Esophagus squamous epithelium (tissue), 5 donors: ENCODE measurements at places on chromosomes 5 and 9. TPM values are rescaled to one million over a fixed set of nuclear protein-coding genes. Genes with fewer than 3 reads are reported as not detected.

Gene TMEM38B
- 3.5 TPM for total RNA-seq

Gene CTXN3
- total RNA-seq = not detected

Gene NUTM2G
- not detected for total RNA-seq

Gene LECT2
- not detected for total RNA-seq

Gene GPR150
- not detected for total RNA-seq

GRCh38 chr5:53373451-53374158 lies 106.8 kb upstream of the FST start:
- no peak for DNase-seq

DNA sequence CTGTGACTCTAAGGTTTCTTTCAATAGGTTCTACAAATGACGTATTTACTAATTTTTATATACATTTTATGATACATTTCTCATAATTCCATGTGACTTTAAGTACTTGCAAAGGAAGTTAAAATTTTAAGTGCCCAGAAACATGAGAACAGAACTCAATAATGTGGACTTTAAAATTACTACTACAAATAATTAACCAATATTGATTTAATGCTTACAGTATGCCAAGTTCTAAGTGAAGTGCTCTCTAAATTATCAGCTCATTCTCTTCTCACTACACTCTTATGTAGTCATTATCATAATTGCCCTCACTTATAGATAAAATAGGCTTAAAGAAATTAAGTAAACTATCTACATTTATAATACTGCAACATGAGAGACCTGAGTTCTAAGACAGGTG lies 1690.7 kb upstream of the CDH9 start:
- DNase-seq = no peak

- no peak for DNase-seq
Measured at GRCh38 chr9:127437497-127438264, 13.5 kb downstream of the ZNF79 start.

DNA sequence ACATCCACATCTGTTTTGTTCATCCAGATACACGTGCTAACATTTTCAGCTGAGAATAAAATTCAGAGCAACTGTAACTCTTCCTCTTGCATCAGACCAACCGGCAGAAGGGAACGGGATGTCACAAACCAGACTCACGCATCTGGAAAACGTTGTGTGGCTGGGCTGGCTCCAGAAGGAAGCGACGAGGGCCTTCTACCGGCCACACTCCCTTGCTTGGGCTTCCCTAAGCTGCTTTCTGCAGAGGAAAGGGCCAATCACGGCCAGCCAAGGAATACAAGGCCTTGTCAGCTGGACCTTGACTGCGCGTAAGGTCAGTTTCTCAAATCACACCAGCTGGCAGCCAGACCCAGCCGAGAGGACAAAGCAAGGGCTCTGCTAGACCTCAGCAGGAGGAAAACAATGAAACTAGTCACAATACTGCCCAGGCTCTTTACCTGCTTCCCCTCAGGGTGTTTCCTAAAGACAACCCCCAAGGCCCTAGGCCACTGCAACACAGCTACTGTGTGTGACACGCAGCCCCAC lies 106.1 kb downstream of the THBS4 start:
- peak; percentile 5 for DNase-seq

DNA sequence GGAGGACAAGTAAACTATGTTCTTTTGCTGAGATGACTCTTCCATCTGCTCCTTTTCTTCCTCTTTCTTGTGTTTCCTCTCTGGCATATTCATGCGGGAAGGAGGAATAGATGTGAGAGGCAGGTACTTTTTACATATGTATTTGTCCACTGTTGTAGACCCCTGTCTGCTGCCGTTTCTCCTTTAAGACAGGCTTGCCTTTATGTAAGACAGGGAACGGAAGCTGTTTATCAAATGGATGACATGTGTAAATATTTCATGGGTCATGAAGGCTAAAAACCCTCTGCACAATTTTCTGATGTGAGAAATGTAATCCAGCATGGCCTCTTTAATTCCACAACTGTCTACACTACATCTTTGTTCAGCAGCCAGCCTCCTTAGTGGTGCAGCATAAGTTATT lies 1525.5 kb upstream of the NUDT12 start:
- DNase-seq = no peak

- no peak for DNase-seq
Measured at GRCh38 chr5:10453545-10453944, 11.9 kb downstream of the ROPN1L start.

GRCh38 chr9:89926691-89927220 lies 321.9 kb downstream of the GADD45G start:
- no peak for DNase-seq
